ENCODE measurements at places on chromosomes 2 and 18.

DNA sequence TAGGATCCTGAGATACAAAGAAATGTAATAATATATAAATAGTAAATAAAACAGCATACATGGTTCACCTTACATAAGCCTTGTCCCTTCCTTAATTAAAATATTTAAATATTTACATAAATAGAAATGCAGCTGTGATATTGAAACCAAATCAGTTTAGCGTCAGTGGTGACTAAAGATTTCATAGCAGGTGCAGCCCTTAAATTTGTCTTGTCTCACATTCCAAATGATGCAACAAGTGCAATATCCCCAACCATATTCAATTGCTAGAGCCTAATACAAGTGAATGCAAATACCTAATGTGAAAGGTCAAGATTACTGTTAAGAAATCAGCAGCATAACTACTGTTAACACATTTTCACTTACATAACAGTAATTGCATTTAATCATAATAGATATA is 539.5 kb downstream of the NYAP2 start:
- DNase-seq: no peak

DNA sequence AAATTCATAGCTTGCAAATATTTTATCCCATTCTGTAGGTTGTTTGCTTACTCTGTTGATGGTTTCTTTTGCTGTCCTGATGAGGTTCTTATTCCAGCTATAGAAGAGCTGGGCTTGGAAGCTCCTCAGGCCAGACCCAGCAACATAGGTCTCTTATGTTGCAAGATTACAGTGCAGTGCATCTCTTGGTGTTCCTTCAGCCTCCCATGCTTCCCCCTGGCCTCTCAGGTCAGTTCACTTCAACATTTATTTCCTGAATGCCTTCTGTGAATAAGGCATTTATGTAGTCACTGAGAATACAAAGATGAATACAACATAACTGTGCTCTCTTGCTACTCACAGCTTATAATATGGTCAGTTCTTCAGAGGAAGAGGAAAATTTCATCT is 179.0 kb upstream of the SLC39A10 start:
- DNase-seq: no peak

- DNase-seq: no peak
Observed at GRCh38 chr2:225531559-225531958, 132.0 kb downstream of the NYAP2 start.

- DNase-seq: peak; percentile 53
Observed at GRCh38 chr18:5546660-5547059, 2.9 kb upstream of the EPB41L3 start.

- no peak for DNase-seq
Observed at GRCh38 chr2:200752835-200753234, 58.9 kb upstream of the BZW1 start.

DNA sequence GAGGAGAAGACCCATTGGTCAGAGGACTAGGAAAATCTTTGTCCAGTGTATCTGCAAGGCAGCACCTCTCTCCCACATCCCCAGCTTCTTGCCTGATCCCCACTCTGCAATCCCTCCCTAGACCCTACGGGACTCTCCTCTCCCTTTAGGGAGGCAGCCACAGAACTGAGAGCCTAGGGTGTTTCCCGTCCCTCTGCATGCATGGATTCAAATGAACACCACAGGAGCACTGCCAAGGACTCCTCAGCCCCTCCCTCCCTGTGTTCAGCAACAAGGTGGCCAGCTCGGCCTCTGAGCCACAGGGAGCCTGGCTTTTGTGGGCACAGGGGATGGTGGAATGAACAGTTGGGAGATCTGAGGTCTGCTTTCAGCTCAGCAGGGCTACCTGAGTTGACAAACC is 117.1 kb downstream of the TXNL1 start:
- no peak for DNase-seq

GRCh38 chr2:136010126-136010525 is 24.7 kb upstream of the DARS1 start:
- DNase-seq: no peak

DNA sequence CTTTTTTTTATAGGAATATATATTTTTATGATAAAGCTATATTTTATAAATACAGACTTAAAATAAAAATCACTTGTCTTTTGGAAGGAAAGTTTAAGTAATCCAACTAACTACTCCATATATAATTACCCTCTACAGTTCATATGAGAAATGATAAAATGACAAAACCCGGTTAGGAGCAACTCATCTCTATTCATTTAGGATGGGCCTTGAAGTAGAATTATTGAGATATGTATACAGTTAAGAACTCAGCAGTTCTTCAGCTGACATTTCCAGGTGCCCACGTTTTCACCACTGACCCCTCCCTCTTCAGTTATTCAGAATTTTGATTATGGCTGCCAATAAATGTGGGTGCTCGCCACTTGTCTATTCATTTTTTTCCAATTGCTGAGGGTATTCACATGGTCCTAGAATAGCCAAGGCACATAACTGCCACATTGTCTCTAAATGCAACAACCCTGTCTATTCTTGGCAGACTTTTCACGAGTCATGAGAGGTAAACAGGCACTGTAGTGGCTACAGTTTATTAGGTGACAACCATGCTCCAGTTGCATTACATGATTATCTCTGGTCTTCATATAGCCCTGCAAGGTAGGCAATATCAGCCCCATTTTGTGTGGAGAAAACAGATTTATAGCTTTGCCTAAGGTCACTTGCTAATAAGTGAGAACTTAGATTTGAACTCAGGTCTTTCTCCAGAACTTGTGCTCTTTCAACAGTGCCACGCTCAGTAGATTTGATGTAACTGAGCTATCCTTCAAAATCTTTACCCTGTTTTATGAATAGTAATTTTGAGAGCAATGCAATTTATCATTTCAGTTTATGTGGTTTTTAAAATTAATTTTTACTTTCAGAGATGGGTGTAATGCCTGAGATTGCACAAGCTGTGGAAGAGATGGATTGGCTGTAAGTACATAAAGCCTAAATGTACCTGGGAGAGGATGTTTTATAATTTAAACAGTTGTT is 2.9 kb downstream of the DDX1 start:
- DNase-seq: no peak

GRCh38 chr18:60049172-60049571 is 149.4 kb downstream of the PMAIP1 start:
- DNase-seq: no peak

DNA sequence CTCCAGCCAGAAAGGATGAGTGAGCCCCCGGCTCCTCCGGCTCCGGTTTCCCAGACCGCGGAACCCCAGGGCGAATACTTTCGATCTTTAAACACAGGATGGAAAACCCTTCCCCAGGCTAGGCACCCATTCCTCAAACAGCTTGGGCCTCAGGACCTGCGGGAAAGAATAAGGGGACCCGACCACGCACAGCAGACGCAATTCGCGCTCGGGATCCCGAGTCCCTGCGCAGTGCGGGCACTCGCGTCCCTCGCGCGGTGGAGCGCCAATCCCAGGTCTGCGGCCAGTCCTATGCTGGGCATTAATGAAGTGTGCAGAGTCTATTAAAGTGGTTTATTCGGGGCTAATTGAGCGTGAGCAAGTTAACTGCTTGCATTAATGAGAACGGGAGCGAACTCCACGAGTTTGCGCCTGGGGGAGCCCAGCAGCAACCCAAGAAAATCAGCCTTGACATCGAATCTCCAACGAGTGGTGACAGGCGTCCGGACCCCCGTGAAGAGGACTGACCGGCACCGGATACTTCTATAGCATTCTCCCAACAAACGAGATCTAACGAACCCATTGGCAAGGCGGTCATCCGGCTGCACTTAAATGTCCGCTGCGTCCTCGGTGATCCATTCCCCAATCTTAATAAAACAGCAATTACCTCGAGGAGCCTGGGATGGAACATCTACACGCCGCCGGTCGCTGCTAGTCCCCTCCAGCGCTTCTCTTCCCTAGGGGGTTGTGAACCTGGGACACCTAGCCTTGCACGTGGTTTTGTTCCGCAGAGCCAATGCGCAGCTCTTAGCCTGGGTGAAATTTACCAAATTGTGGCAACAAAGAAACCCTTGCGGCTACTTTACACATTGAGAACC is 1.6 kb downstream of the OSR1 start:
- DNase-seq: no peak

GRCh38 chr2:105775809-105776559 is 31.3 kb downstream of the NCK2 start:
- no peak for DNase-seq

DNA sequence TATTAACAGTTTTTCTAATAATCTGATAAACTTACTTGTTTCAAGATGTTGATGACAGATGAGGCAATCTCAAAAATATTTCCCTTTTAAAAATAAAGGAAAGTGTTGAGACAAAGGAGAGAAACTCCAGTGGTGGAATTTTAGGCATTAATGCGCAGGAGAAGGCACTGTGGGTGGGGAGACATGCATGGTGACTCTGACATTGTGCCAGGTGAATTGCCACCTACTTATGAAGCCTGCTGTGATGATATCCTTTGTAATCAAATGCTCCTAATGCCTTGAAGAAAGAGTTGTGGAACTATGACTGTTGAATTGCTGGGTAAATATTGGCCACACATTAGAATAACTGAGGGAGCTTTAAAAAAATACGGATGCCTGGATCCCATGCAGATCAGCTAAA is 101.4 kb downstream of the PLA2R1 start:
- no peak for DNase-seq

GRCh38 chr2:726169-726568 is 49.0 kb upstream of the TMEM18 start:
- DNase-seq: no peak

DNA sequence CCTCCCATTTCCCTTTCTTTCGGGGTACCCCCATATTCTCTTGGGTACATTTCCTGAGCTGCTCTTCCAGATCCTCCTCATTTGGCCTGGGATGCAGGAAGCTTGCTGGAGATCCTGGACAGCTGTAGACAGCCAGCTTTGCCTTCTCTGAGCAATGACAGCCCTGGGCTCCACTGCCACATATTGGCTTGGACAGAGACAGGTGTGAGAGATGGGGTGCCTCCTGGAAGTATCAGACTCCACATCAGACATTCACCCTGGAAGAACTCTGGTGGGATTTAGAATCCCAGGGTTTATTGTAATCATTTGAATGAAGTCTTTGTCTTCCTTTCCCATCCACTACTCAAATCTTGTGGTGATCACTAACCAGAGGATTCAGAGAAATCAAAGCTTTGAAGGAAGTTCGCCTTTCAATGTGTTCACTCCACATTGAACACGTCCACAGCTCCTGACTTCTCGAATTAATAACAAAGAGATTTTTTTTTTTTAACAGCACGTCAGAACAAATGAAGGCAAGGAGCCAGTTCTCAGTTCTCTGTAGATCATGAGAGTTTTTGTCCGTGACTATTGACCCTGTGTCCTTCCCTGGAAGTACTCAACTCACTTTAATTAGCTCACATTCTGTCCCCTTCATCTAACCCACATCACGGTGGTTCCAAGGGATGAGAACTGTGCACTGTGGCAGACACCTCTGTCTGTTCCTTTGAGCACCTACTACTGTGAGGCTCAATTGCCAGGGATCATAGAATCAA is 377.6 kb upstream of the TRIB2 start:
- no peak for DNase-seq

DNA sequence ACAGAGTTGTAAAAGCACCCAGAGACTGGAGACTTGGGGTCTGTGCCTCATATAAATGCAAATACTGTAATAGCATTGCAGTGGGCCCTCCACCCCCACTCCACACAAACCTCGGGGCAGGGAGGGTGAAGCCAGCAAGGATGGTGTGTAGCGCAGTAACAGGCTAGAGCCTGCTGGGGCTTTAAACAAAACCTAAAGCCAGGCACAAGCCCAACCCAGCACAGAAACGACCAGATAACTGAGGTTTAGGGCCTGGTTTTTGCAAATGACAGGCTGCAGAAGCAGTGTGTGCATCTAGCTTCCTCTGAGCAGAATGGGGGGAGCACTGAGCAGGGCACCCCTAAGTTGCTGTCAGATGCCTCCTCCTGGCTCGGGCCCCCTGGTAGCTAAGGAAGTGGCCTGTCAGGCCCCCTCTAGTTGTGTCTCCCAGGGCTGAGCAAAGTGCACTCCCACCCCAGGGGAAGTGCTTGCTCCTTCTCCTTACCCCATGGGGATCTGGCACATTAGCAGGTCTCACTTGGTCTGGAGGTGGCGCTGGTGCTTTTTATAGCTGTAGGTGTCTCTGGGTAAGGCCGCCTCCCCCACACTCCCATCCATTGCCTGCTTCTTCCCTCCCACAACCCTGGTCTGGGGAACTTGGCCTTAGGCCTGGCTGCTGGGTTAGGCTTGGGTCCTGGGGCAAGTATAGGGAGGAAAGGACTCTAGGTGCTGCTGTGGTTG is 135.1 kb downstream of the CELF4 start:
- DNase-seq: no peak

- DNase-seq: no peak
Observed at GRCh38 chr2:226994775-226995174, 158.9 kb downstream of the RHBDD1 start.

- DNase-seq: no peak
Observed at GRCh38 chr2:86337244-86337835, at the start of gene REEP1. Gene REEP1, minus strand, starts transcription at chr2:86337626. Its CDS starts 116 bp downstream, at chr2:86337510.
